Left kidney (tissue), 8 donors: ENCODE measurements at places on chromosomes 7 and 10.

DNA sequence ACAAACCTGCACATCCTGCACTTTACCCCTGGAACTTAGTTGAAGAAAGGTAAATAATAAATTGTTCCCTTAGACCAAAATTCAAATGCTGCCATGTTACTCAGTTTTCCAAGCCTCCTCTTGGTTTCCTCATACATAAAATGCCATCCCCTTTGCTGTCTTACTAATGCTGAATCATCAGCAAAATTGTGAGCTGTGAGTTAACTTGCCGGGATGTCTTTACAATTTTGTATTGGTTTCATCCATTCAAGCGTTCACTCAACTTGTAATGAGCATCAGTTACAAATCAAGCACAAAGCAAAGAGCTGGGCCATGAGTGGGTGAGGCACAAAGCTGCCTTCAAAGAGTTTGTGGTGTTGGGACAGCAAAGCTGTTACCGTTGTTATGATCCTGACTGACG is 395.8 kb upstream of the ZMIZ1 start:
- no peak for DNase-seq

GRCh38 chr10:63576501-63576900 is 55.3 kb downstream of the REEP3 start:
- no peak for DNase-seq

DNA sequence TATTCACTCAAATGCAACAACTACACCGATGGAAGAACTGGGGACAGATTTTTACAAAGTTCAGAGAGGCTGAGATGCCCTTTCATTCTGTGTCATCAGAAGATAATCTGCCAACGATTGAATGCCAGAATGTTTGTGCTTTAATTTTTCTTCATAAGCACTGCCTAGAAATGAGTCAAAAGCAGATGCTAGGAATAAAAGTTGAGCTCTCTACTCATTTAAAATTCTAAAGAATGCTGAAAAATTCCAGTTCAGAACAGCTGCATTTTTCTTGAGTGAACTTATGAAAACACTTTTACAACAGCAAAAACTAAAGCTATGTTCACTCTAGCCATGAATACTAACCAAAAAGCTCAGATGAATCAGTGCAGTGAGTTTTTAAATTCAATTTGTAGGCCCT is 22.3 kb upstream of the FAM133B start:
- no peak for DNase-seq

- peak; percentile 45 for DNase-seq
Observed at GRCh38 chr7:90594751-90595317, 1.3 kb upstream of the CDK14 start.
